Tongue (tissue), 3 donors: ENCODE measurements at places on chromosomes 11 and 22. TPM values are rescaled to one million over a fixed set of nuclear protein-coding genes. Genes with fewer than 3 reads are reported as not detected.
A peak's percentile ranks its signal among the peaks of the same experiment; 100 is the strongest.

USP2 gene
- 39.2 TPM for total RNA-seq

GRCh38 chr11:7671347-7672215 lies 1.7 kb downstream of the CYB5R2 start:
- DNase-seq, result peak; percentile 44

IL10RA gene
- total RNA-seq, result 5.9 TPM

- DNase-seq, result peak; percentile 51
These were observed 609.9 kb downstream of the INSC start for GRCh38 chr11:15724601-15725000.

DNA sequence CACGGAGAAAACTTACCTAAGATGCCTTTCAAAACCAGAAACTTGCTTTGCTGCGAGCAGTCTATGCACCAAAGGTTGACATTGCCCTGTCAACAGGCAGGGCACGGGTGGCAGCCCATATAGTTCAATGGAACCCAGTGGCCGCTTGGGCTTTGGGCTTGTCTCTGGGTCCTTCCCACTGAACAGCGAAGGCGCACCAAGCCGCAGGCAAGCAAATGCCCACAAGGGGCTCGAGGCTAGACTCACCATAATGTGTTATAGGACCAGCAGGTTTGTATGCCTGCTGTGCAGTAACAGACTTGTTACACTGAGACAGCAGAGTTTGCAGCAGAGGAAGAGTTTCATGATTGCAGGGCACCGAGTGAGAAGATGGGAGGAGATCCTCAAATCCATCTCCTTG lies 20.3 kb downstream of the CLDN5 start:
- no peak for DNase-seq

TMEM151A gene
- not detected for total RNA-seq

DNA sequence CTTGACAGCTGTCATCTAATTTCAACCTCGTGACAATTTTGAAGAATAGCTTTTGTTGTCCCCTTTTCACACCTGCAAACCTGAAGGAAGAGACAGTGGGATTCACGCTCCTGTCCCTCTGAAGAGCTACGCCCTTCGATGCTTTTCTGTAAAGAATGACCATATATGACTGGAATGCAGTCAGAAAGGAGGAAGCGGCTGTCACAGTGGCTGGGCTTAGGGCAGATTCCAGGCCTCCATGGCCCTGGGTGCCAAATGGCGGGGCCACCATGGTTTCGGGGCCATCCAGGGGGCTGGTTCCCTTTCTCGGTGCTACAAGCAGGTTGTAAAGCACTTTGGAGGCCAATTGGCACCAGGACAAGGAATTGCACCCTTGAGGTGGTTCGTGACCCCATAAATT lies 22.2 kb upstream of the FGF19 start:
- no peak for DNase-seq

DNA sequence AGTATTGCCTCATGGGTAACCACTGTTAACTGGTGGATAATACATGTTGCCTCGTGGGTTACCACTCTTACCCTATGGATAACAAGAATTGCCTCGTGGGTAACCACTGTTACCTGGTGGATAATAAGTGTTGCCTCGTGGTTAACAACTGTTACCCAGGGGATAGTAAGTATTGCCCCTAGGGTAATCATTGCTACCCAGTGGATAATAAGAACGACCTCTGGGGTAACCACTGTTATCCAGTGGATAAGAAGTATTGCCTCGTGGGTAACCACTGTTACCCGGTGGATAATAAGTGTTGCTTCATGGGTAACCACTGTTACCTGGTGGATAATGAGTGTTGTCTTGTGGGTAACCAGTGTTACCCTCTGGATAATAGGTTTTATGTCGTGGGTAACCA lies 28.1 kb upstream of the NXPE4 start:
- no peak for DNase-seq

GLYATL2 gene
- total RNA-seq, result 1.2 TPM

INS gene
- total RNA-seq, result not detected

GRCh38 chr22:42758931-42759629 lies 38.4 kb upstream of the A4GALT start:
- DNase-seq, result no peak

SCN2B gene
- total RNA-seq, result 12.0 TPM

NCR3LG1 gene
- total RNA-seq, result 1.0 TPM
